ENCODE measurements at places on chromosomes 5 and 9.

- DNase-seq = no peak
Observed at GRCh38 chr9:2359891-2360471, 261.6 kb upstream of the VLDLR start.

GRCh38 chr5:137560420-137560819 is 61.3 kb upstream of the SPOCK1 start:
- DNase-seq = no peak

GRCh38 chr5:71778678-71779276 is 59.7 kb downstream of the CARTPT start:
- peak; percentile 56 for DNase-seq

DNA sequence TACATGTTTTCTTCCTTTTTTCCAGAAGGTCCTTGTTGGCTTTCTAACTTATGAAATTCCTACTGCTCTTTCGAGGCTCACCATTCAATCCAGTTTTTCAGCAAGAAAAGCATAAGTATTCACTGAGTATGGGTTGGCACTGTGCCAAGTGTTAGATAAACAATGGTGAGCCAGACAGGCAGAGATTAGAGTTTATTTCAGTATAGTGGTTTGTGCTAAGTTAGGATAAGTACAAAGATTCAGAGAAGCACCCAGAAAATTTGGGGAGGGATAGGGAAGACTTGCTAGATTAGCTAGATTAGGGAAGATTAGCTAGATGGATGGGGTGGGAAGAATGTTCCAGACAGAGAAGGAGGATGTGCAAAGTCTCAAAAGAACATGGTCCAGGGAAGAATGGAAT is 122.9 kb downstream of the OXCT1 start:
- DNase-seq = peak; percentile 67

- peak; percentile 27 for DNase-seq
Observed at GRCh38 chr5:178288401-178289368, 56.1 kb upstream of the PHYKPL start.

DNA sequence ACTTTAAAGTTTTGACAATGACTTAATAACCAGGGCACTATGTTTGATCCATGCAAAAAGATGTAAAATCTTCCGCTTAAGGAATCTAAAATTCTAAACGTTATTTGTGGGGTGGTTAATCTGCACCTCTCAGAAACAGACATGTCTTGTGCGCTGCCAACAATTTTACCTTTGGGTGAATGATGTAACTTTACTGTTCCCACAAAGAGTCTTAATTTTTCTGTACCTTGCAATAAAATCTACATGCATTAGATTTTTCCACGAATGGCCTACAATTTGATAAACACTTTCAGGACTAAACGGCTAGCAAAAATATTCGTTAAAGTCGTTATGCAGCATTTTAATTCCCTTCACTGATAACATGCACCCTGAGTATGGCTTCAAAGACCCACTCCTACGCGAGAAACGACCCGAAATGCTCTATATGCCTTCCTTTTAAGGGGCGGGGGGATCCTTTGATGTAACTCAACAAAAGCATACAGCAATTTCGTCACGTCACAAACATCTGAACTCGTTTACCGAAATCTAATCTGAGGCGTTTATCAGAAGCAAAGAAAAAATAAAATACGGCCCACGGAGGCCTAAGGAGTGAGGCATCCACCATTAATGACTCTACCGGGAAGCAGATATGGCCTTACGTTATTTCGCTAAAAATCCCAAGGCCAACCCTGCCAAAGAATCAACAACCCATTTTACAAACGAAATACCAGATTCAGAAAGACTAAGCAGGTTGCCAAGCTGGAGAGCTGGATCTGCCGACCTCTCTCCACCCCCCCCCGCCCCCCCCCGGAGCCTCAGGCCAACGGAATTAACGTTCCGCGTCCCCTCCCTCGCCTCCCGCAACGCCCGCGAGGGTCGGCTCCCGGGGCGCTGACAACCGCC is 621 bp downstream of the AK6 start:
- no peak for DNase-seq

- no peak for DNase-seq
Observed at GRCh38 chr5:37121465-37121864, 127.7 kb downstream of the CPLANE1 start.

- no peak for DNase-seq
Observed at GRCh38 chr5:178080618-178081410, 32.5 kb upstream of the N4BP3 start.

DNA sequence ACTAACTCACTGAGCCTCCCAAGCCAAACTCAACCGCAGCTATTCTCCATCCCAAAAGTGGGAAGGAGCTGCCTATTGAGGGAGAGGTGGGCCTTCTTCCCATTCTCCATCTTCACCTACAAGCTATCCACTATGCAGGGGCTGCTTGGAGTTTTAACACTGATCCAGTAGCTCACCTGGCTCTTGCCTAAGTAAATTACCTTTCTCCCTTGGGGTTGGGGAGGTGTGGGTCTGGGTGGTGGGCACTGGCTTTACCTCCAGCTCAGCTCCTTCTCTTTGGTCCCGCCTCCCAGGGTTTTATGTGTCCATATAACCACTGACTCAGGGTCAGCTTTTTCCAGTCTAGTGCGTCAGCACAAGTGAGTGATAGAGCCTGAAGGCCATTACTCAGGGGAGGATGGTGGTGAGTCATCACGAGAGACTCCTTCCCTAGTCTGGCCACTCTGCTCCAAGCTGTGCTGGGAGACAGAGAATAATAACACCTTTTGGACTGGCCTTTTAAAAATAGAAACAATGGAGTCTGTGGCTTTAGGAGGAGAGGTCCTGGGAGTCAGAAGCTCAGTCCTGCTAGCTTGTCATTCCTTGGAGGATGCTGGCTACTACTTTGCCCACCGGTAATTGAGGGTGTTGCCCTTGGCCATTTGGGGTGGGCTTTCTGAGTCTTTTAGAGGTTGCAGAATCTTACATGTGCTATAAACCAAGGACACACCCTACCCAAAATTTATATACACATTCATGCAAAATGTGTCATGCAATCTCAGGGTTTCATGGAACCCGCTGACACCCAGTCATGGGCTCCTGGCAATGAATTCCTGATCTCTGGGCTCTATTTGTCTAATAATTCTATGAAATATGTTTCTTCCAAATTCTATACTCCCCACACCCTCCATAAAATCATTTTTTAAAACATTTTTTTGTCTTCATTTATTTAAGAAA is 35.6 kb upstream of the ATP6V1G1 start:
- DNase-seq = peak; percentile 98

- DNase-seq = no peak
Observed at GRCh38 chr9:133003671-133004090, 25.2 kb downstream of the GFI1B start.

GRCh38 chr9:129323376-129323998 is 145.4 kb upstream of the IER5L start:
- DNase-seq = peak; percentile 23

DNA sequence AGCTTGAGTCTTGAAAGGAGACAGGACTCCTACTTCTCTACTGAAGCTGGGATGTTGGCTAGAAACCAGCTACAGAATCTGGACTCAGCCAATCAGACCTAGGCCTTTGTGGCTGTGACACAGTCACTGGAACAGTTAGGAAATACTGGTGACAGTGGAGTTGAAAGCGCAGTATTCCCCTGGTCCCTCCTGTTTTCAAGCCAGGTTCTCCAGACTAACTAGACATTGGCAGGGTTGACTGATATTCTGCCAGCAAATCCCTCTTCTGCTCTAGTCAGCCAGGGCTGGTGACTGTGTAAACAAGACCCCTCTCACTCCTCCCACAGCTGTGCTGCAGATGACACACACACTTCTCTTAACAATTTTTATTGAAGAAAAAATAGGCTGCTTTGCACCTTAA is 8.7 kb downstream of the SHROOM1 start:
- DNase-seq = no peak

DNA sequence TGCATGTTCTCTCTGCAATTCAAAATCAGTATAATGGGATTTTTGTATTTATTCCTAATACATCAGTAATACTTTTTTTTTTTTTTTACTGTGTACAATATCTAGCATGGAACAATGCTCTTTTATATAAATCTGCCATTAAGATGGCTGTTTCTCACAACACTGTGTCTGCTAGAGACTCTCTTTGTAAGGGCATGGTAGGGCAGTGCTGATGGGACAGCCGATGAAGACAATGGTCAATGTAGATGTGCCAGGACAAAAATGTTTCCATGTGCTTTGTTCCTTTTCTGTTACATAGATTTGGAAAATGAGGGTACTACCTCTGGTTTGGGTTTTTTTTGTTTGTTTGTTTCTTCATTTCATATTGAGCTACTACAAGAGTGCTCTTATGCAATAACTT is 95.3 kb upstream of the ITGA2 start:
- DNase-seq = no peak

DNA sequence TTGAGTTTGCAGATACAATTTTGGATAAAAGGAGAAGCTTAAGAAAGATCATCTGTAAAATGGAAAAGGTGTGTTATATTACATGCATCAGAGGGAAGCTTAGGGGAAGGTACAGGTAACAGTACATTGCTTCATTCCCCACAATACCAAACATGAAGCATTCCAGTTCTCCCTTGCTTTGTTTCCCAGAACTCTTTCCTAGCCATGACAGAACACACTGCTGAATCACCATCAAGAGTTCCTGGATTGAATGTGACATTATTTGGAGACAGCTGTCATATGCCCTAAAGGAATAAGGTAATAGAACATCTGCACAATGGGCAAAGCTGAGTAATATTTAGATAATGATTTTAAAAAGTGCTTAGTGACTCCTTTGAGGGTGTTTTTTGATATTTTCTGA is 303.5 kb upstream of the ST8SIA4 start:
- no peak for DNase-seq

DNA sequence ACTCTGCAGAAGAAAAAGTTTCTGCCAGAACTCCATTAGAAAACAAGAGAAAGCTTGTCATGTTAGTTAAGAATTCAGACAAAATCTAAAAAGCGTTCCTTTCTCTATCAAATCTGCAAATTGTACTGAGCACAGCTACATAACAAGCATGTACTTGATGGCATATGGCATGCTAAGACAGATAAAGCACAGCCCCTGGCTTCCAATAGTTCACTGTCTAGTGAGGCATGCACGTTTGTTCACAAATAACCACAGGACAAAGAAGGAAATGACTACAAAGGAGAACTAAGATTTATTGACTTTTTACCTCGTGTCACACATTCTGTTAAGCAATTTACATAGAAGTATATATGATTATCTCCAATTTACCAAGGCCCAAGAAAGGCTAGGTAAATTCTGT is 518.2 kb upstream of the TLE4 start:
- no peak for DNase-seq

GRCh38 chr5:56075361-56075760 is 80.6 kb upstream of the IL6ST start:
- DNase-seq = no peak

DNA sequence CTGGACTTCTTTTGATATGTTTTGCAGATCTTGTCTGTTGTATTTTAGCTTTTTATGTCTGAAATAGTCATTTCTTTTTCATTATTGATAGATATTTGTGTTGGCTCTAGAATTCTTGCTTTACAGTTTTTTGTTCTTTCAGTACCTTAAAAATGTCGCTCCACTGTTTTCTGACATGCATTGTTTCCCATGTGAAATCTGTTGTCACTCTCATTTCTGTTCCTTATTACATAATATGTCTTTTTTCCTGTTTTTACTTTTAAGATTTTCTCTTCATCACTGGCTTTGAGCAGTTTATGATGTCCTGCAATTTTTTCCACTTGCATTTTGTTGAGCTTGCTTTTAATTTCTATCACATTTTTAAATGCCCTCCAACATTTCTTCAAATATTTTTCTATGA is 270.4 kb upstream of the TARS1 start:
- peak; percentile 13 for DNase-seq

GRCh38 chr5:58469896-58470295 is 10.0 kb upstream of the PLK2 start:
- no peak for DNase-seq

GRCh38 chr9:133990366-133991213 is 1.5 kb downstream of the VAV2 start:
- peak; percentile 80 for DNase-seq

DNA sequence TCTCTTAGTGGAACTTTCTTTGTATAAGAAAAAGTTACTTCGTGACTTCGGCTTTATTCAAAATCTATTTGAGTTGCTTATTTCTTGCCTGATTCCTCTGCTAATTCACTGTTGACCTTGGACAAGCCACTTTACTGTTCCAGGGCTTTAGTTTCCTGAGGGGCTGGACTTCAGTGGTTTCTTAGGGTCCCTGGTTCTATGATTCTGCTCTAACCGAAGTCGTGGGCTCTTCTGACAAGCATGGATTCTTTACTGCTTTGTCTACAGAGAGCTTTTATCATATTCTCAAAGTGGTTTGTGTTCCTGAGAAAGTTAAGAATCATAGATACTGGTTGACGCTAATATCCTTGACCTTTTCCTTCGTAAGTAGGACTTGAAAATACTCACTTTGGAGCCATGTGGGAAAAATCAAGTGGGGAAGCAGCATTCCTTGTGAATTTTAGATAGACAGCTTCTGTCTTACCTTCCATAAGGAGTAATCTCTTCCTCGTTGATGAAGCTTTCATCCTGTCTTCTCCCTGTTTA is 21.1 kb downstream of the EXOSC2 start:
- DNase-seq = no peak

DNA sequence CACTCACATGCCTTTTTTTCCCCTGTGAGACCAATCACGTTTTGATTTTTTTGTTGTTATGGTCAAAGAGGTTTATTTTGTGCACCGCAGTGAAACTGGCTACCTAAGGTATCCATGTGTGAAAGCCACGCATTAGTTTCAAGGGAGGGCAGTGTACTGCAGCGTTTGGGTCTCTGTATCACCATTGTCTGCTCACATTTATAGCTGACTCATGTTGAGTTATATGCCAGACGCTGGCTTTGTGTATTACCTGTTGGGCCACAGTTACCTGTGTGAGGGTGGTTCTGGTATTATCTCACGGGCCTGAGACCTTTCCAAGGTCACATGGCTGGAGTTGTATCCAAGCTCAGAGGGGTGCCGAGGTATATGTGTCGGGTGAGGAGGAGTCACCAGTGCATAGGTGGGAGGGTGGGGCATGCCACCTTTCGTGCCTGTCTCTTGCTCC is 75.8 kb downstream of the ARHGAP26 start:
- no peak for DNase-seq

DNA sequence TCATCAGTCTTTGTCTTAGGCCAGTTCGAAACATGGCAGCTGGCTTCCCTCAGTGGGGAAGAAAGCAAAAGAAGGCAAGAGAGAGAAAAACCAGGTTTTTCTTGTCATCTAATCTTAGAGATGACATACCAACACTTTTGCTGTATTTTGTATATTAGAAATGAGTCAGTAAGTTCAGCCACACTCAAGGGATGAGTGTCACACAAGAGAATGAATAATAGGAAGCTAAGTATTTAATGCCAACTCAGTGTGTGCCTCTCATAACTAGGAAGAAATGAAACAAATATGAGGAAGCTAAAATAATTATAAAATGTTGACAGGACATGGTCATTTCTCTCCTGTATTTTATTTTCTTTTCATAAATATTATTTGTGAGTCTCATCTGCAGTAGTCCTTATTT is 65.3 kb downstream of the CDH12 start:
- DNase-seq = no peak
